ENCODE measurements at places on chromosomes 12 and 14. TPM values are rescaled to one million over a fixed set of nuclear protein-coding genes. Genes with fewer than 3 reads are reported as not detected.

GRCh38 chr12:112161711-112162110 is 36.4 kb downstream of the TRAFD1 start:
- DNase-seq = peak; percentile 35

DNA sequence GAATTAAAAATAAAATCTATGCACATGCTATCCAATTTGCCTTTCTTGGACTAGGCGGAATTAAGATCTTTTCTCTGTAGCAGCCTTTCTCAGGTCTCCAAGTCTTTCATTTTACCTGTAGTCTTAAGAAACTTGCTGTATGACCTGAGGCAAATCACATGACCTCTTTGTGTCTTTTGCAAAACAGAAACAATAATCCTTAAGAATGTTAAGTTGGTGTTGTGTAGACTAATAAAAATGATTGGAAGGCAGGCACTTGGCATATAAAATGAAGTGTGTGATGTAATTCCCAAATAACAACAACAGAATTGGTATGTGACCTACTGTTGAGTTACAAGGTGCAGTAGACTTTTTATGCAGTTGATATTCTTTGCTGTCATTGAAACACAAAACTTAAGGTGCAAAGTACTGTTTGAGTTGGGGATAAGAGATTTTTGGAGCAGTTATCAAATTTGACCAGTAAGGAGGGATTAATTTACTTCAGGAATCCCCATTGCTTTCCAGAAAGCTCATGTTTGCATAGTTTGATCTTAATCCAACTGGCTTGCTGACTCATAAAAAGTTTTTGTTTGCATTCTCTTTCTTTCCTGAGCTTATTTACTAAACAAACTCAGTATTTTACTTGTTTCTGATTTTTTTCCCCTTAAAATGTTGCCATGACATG is 51.4 kb downstream of the SUSD6 start:
- no peak for DNase-seq

KRT3 gene
- not detected for total RNA-seq

RNASE7 gene
- total RNA-seq = not detected

HELB gene
- total RNA-seq = 0.81 TPM

CALM1 gene
- 575 TPM for total RNA-seq

GYS2 gene
- not detected for total RNA-seq

DNA sequence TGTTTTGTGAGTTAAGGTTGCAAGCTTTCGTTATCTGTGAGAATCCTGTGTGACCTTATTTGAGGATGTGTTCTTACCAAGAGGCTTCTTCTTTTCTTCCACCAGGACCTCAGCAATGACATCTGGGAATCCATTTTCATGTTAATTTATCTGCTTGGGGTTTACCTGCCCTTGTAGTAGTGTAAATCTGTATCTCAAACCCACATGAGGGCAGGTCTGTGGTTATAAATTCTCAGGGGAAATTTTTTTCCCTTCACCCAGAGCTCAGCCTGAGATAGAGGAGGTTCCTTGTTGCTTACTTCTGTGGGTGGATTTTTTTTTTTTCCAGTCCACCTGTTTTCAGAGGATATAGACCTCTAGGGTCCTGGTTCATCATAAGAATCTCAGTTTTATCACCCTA is 70.8 kb downstream of the AKAP6 start:
- DNase-seq = no peak

DNA sequence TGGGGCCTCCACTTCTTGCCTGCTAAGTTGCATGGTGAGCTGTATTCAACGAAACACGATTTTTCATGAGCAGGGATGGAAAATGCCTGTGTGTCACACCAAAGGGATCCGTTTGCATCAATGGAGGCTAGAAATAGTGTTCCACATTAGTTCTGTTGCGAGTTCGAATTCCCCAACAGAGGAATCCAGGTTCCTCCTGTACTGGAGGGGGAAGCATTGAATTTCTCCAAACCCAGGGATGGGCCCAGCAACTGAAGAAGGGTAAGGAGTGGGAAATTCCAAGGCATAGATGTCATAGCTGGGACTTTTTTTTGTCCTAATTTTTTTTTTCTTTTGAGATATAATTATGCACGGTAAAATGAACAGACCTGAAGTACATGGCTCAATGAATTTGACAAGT is 336.2 kb downstream of the DPF3 start:
- DNase-seq = no peak

- no peak for DNase-seq
Measured at GRCh38 chr12:12821975-12822374, 8.8 kb downstream of the DDX47 start.

GSC gene
- 0.24 TPM for total RNA-seq

KRT6A gene
- total RNA-seq = not detected

GRCh38 chr12:14756334-14757143 is 46.7 kb downstream of the WBP11 start:
- no peak for DNase-seq

DNA sequence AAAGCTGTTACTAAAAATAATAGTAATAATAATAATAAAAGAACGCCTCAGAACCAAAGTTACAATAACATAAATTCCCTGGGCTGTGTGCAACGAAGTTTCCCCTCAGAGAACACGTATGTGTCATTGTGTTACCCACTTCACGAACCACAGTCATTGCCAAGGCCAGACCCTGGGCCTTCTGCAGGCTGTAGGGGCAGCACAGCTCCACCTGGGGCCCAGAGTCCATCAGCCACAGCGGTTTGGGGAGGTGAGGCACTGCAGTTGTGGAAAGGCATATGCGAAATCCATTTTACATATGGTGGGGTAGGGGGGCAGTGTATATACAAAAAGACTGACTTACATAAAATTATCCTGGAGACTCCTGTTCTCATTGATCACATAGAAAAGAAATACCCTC is 56.1 kb downstream of the ESR2 start:
- no peak for DNase-seq

- DNase-seq = no peak
Measured at GRCh38 chr14:31207287-31207754, 272 bp downstream of the HECTD1 start.

GRCh38 chr14:59321626-59321949 is 133.1 kb downstream of the DAAM1 start:
- no peak for DNase-seq

FOXA1 gene
- total RNA-seq = not detected

DNA sequence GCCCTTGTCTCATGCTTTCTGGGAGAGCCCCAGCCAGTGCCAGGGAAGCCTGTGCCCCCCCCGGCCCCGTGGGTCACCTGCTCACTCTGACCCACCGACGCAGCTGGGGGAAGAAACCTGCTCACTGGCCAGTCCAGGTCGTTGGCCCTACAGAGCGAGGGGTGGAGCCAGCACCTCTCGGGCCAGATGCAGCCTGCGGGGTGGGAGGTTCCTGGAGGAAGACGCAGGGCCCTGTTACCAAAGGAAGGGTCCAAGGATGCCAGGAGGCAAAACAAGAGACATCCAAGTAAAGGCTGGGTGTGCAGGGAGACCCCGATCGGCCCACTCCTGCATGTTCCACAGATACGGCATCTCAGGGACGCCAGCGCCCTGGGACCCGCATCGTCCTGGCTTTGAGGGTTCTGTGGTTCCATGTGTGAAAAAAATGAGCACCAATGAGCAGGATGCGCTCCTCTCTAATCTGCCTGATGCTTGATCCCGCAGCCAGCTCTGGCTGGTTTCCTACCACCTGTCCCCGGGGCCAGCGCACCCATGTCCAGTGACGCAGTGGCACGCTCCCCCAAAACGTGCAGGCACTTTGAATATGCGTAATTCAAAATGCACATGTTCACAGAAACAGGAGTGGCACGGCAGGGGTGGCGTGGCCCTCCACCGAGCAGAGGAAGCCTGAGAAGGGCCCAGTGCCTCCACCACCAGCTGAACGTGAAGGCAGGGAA is 66.0 kb upstream of the GALNT9 start:
- DNase-seq = peak; percentile 33

GRCh38 chr12:124852329-124852831 is 11.3 kb downstream of the SCARB1 start:
- peak; percentile 82 for DNase-seq

DNA sequence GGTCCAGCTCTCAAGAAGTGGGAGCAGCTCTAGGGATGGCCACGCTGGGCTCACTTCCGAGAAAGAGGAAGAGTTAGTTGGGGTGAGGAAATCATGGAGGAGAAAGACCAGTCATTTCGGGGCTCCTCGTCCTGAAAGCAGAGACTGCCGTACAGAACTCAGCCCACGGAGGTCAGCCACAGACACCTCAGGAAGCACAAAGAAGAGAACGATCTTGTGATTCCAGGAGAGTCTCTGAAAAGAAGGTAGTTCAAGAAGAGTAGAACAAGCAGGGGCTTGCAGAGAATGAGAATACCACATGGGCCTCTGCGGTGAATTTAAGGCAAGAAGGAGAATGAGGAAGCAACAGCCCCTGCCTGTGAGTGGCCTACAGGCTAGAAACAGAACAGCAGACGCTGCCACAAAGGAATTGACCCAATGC is 311.9 kb downstream of the CACNA1C start:
- no peak for DNase-seq

- DNase-seq = no peak
Measured at GRCh38 chr12:14577344-14577743, 9.7 kb upstream of the PLBD1 start.

GRCh38 chr14:27072589-27072988 is 474.8 kb upstream of the NOVA1 start:
- DNase-seq = no peak

DNA sequence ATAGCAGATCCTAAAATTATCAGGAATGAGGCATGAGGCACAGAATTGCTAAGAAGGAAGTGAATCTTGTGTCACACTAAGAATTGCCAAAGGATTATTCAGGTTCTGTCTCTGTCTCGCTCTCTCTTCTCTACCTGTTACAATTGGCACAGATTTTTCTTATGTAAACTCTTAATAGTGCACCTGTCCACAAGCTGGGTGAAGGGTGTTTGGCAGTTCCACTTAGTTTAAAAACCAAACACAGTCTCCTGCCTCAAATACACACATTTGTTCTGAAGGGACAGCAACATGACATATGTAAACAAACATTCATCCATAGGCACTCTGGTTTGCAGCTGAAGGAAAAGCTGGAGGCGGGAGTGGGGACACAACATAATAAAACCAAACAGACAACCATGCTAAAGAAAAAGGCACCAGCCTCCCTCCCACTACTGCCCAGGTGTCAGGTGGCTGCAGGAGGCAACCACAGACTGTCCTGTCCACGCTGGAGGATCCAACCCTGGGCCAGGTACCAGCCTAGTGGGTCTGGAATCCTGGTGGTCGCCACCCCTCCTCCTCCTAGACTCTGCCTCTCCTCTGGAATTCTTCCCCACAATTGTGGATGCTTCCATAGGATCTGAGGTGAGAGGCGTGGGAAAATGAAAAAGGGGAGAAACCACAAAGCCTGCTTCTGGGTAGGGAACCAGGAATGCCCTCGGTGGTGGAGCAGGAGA is 81.2 kb downstream of the TMEM260 start:
- DNase-seq = no peak

B4GALNT3 gene
- 32.1 TPM for total RNA-seq

- DNase-seq = no peak
Measured at GRCh38 chr12:125187148-125187745, 122.0 kb downstream of the AACS start.

OR6C2 gene
- total RNA-seq = not detected

GPR137C gene
- 0.65 TPM for total RNA-seq

C14orf132 gene
- total RNA-seq = 2.4 TPM

RTN1 gene
- total RNA-seq = 1.1 TPM

DNA sequence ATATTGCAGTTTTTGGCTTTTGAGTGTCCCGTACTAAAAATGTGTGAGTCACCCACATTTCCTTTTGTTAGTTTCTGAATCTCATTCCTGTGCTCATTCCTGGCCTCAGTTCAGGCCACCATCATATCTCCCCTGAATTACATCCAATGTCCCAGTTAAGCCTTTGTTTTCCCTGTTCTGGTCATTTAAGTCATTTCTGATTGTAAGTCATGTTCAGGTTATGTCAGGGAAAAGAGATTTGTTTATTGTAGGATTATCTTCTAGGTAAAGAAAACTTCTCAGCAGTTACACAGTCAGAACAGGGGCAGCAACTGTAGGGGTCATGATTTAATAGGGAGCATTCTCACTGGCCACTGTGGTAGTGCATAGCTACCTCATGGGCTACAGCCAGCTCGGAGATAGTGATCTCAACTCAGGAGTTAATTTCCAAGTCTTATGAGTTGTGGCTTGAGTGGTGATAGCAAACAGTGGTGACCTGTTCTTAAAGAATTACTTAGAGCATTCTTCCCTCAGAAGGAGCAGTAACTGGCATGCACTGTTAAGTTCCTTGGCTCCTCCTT is 6.7 kb downstream of the DDX47 start:
- no peak for DNase-seq

DNA sequence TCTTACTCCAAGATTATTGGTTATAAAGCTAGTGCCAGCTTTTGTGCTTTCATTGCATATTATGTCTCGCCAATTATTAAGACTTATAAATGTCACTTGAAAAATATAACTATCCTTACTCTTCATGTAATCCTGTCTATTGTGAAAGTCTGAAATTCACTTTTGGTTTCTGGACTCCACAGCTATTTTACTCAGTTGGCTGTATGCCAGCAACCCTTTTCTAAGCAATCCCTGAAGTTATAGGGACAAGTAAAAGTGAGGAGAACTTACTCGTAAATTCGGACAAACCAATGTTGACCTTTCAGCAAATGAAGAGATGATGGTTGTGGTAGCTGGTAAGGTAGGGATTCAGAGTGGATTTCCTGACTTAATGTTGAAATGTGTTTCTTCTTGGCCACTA is 196.3 kb downstream of the NPAS3 start:
- no peak for DNase-seq

- no peak for DNase-seq
Measured at GRCh38 chr14:74627076-74627475, 15.0 kb upstream of the LTBP2 start.

IRAK3 gene
- 4.0 TPM for total RNA-seq

GRCh38 chr14:89242652-89243279 is 174.3 kb downstream of the FOXN3 start:
- DNase-seq = no peak

- no peak for DNase-seq
Measured at GRCh38 chr14:62824086-62824485, 221.2 kb downstream of the KCNH5 start.

GRCh38 chr12:47616440-47616839 is 89.4 kb downstream of the RPAP3 start:
- no peak for DNase-seq

FRS2 gene
- total RNA-seq = 18.0 TPM

DNA sequence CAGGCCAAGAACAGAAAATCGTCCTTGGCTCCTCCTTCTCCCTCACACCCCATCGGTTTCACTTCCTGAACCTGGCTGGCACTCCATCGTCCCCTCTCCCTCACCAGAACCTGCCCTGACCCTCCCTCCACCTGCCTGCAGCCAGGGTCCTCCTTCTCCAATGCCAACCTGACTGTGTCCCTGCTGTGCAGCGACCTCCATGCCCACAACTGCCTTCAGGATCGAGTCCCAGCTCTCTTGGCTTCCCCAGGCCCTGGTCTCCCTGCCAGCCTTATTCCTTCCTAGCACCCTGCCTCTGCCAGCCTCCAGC is 19.8 kb downstream of the HVCN1 start:
- no peak for DNase-seq

- DNase-seq = no peak
Measured at GRCh38 chr14:37830271-37830670, 234.8 kb downstream of the TTC6 start.

DNA sequence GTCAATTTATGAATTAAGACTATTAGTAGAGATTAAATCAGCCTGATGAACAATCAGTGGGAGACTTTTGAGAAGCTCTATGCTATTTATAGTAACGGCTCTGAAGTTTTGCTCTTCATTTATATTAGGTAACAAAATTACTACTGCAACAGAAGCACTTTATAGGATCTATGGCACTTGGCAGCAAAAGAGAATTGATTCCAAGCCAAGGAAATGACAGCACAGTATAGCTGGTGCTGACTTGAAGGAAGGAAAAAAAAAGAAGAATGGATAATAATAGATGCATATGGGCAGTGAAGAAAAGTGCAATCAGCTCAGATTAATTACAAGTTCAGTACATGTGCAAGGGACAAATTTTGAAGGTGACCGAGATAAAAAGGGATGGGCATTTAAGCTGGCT is 228.2 kb upstream of the PPFIA2 start:
- no peak for DNase-seq

SYCP3 gene
- not detected for total RNA-seq

Data from Right ventricle myocardium superior (tissue), 1 donor.